Stimulated activated CD4-positive, alpha-beta T cell treated with anti-CD3 and anti-CD28 coated beads, Interleukin-1b, Interleukin-23, amount 100 ng/mL, for 1 hour (primary cell): ENCODE measurements at places on chromosomes 13 and 19.

DNA sequence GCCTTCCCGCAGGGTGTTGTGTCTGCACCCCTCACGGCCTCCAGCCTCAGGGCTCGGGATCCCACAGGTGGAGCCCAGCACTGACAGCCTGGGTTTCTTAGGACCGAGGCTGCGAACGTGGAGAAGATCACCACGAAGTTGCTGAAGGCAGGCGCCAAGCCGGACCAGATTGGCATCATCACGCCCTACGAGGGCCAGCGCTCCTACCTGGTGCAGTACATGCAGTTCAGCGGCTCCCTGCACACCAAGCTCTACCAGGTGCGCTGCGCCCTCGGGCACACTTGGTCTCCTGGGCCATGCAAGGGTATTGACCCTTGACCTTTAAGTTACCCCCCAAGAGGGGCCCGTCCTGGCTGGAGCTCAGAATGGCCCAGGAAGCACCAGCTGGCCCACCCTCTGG lies 29.0 kb downstream of the UPF1 start:
- no peak for DNase-seq

GRCh38 chr13:73759434-73759833 lies 374.8 kb downstream of the KLF12 start:
- DNase-seq = no peak

DNA sequence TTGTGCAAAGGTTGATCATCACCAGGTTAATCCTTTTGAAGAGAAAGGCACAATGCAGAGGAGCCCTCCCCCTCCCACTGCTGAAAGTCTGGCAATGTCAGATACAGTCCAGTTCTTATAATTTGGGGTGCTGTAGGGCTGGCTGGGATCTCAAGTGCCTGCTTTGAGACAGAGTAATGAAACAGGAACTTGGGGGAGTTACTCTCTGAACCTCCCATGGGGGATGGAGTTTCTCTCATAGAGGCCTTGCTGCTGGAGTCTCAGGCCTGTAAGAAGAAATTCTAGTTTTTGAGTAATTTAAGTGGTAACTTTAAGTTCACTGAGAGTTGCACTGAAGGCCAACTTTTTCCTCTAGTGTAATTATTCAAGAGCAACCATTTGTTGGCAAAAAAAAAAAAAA lies 410.5 kb downstream of the KCNRG start:
- DNase-seq = no peak

DNA sequence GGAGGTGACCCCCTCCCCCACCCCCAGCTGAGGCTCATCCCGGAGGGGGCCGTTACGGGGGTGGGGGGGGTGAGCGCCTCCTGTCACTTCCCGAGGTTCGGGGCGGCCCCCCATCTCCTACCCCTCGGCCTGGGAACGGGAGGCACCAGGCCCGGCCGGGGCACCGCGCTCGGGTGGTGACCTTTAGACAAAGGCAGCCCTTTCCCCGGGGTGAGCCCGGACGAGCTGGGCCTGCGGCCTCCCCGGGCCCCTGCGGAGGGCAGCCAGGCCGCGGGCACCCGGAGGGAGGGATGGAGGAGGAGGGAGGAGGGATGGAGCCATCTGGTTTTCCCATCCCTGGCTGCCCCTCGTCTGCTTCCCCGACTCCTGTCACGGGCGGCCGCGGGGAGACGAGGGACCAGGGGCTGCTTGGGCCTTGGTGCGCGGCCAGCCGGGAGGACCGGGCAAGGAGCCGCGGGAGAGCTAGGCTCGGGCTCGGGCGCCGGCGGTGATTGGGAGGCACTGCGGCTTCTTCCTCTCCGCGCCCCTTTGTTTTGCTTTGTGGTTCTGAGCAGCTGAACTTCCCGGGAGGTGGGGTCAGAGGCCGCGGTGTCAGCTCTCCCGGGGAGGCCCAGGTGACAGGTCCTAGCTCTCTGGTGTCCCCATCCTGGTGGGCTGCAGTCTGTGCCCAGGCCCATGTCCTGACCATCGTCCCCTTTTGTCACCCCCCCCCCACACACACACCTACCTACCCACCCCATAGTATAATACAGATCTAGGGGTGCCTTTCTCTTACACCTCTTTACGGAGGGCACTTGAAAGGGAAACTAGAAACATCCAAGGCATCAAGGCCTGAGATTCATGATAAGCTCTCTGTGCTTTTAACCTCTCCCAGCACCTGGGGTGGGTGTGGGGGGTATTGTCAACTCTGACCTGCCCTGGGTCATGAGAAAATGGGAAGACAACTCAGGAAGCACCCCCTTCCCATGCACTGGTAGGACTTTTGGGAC lies 1.3 kb downstream of the BICRA start:
- no peak for DNase-seq

DNA sequence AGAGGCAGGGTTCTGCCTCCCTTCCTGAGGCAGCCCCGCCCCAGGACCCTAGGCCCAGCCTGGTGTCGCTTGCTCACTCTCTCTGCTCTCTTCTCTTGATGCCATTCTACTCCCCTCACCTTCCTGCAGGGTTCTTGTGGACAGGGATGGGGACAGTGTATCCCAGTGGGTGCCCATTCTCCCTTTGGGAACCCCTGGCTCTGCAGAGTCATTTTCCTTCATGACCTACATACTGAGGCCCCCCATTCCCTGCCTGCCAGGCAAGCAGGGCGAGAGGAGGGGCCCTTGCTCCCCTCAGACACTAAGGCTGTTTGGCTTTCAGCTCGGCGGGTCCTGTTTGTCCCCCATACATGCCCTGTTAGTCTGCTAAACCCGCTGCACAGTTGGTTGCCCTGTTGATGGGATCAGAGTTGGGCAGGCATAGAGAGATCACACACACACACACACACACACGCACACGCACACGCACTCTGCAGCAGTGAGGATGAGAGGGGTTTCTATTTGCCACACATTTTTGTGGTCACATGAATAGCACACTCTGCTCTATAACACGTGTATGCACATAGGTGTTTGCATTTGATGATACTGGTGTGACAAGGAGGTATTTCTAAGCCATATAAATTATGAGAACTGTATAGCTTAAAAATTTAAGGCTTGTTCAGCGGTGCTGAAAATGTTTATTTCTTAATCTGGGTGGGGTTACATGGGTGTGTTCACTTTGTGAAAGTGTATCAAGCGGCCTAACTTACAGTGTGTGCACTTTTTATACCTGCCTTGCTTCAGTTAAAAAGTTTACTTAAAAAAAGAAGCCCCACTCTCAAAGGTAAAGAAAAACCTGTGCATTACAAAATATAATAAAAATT lies 20.3 kb downstream of the NFIX start:
- no peak for DNase-seq

DNA sequence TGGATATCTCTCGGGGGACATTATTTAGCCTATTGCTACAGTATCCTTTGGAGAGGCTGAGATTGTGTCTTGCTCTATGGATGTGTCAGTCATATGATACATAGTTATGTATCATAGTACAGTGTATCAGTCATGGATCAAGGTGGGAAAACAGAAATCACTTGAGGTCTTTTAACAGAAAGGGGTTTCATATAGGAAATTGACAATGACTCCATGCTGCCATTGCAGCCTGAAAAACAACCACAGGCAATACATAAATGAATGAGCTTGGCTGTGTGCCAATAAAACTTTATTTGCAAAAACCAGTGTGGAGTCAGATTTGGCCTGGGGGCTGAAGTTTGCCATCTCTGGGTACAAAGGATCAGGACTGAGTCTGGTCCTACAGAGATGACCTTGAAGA lies 35.4 kb downstream of the COLGALT1 start:
- no peak for DNase-seq

GRCh38 chr19:37470216-37470615 lies 1.1 kb downstream of the ZNF570 start:
- DNase-seq = no peak

- no peak for DNase-seq
Observed at GRCh38 chr13:36362914-36363313, 16.7 kb upstream of the SPART start.

DNA sequence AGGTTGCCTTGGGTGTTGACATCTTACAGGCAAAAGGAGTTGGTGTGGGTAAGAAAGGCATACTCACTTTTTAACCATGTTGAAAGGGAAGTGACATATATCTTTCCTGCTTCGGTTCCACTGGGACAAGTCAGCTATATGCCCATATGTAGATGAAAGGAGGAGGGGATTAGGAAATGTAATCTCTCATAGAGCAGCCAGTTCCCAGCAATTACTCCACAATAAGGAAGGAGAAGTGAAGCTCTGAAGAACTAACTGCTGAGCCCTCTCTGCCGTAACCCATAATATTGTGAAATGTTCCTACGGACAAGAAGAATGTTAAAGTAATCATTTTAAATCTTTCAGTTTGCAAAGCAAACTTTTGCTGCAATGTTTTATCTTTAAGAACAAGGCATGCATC lies 82.2 kb downstream of the EDNRB start:
- DNase-seq = no peak

DNA sequence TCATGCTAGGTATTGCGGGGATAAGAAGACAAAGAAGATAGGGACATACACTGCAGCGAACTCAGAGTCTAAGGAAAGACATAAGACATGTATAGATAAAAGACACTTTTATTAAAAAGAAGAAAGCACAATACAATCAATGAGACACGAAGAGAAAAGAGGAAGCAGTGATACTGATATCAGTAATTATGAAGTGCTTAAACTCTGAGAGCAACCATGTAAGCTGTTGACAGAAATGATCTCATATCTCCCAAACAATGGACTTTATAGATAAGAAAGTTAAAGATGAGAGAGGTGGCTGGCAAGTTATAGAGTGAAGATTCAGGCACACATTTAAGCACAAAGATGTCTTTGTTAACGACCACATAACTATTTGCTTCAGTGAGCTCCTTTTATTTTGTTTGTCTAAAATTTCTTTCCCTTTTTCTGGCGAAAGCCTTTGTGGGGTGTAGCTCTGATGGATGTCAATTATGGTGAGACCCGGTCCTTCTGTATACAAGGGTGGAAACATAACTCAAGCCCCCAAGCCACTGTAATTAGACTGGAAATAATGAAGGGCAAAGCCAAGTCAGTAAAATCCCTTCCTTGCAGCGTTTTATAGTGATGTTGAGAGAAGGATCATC lies 818.0 kb upstream of the SLC10A2 start:
- no peak for DNase-seq

- DNase-seq = no peak
Observed at GRCh38 chr19:43329989-43330388, 23.5 kb upstream of the CD177 start.

DNA sequence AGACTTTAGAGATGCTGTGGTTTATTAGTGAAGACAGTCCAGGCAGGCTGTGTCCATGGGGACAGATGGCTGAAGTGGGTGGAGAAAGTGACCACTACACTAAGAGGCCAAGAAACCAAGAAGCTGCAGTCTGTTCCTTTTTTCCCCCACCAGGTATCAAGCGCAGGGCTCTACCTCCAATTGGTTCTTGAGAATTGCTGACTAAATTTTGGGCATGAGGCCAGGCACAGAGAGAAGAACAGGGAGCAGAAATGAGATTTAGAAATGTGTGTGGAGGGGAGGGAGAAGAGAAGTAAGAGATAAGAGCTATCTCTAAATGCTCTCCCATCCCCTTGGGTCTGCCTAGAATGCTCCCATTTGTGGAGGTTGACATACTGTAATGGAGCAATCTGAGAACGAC lies 12.3 kb upstream of the CYSLTR2 start:
- no peak for DNase-seq

DNA sequence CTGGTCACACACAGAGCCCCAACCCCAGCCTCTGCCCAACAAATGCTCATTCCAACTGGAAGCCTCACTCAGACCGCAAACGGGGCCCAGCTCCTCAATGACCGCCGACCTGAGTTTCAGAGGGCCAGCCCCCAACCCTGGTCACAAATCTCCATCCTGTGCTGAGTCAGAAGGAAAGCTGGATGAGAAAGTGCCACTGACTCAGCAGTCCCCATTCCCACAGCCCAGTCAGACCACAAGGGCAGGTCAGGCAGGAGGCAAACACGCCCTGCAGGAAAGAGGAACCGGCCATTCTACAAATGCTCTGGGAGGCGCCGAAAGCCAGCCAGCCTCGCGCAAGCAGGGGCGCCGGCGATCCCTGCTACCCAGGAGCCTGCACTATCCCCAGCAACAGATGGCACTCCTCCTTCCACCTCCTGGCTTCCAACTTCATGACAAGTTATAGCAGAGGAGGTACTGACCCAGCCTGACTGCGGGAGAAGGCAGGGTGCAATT lies 14.1 kb upstream of the PRKD2 start:
- no peak for DNase-seq

GRCh38 chr19:45763691-45764294 lies 5.3 kb downstream of the SIX5 start:
- DNase-seq = no peak

- no peak for DNase-seq
Observed at GRCh38 chr13:49063497-49063896, 87.8 kb downstream of the FNDC3A start.

- no peak for DNase-seq
Observed at GRCh38 chr19:45597425-45598111, 4.4 kb downstream of the GPR4 start.

DNA sequence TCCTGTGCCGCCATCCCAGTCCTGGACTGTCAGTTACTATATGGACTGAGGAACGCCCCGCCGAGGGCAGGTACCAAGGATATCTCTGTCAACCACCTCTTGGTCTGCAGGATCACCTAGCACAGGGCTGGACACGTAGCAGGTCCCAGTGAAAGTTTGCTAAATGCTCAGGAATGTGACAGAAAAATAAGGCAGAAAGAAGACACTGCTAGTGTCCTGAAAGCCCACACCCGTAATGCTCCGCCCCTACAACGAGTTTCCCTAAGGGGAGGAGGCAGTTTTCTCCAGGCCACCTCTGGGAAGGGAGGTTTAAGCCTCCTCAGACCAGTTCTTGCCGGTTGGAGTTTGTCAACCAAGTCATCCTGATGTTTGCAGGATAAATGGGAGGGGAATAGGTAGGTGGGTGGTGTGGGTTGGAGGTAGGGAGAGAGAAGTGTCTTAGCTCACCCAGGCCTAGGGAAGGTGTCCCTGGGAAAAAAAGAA lies 1.7 kb upstream of the SERTAD3 start:
- DNase-seq = no peak

DNA sequence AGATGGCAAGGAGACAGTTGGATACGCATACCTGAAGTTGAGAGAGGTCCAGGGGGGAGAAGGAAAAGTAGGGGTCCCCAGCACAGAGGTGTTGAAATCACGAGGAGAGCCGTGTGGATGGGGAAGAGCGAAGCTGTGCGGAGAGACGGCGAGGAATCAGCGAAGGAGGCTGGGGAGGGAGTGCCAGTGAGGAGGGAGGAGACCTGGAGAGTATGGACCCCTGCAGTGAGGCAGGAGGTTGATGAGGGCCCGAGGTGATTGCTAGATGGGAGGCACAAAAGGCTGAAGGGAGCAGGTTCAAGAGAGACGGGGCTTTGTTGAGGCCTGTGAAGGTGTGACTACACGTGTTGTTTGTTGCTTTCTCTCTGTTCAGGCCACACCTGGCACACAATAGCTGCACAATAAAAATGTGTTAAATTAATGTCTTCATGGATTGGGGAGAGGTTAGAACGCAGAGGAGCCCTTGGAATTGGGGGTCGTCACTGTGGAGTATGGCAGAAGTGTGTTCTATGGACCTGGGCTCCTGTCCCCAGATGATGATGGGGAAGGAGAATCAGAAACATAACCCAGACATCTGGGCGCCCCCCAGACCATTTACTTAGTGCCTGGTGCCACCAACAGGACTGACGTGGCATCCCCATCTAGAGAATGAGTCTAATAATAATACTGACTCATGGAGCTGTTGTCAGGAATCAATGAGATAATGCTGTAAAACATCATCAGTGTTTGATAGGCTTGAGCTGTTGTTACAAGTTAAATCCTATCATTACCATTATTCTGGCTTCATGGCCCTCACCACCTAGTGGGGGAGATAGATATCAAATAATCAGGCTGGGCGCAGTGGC lies 137.5 kb downstream of the SIPA1L3 start:
- no peak for DNase-seq
